Renal cortex interstitium (tissue), 15 donors: ENCODE measurements at places on chromosomes 7 and 10. TPM values are rescaled to one million over a fixed set of nuclear protein-coding genes. Genes with fewer than 3 reads are reported as not detected.

The SLC13A1 gene
- polyA plus RNA-seq: 24.0 TPM

The TMEM176A gene
- 84.6 TPM for polyA plus RNA-seq

The ATOH7 gene
- polyA plus RNA-seq: 1.8 TPM

The CHST15 gene
- polyA plus RNA-seq: 21.6 TPM

The NKX2-3 gene
- not detected for polyA plus RNA-seq

The GNGT1 gene
- 0.13 TPM for polyA plus RNA-seq

The DNAJC1 gene
- polyA plus RNA-seq: 29.8 TPM

The PCLO gene
- polyA plus RNA-seq: 10.0 TPM

The CDC14C gene
- polyA plus RNA-seq: 0.11 TPM

The SUN3 gene
- polyA plus RNA-seq: 0.45 TPM

The CPED1 gene
- 43.9 TPM for polyA plus RNA-seq
